ENCODE measurements at places on chromosomes 2 and 18.

DNA sequence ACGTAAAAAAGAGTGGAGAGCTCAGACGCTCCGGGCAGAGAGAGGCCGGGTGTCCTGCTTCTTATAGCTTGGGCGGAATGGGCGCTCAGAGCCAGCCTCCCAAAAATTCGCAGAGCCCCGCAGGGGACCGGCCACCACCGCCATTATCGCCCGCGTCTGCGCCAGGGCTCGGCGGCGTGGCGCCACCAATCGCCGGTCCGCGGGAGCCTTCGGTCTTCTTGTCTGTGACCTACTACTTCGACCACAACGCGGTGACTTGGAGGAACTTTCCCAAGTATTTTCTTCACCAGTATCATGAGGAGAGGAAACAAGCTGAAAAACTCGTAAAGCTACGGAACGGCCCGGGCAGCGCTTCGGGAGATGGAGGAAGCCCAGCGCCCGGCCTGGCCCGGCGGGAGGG is 1138.1 kb upstream of the CHAC2 start:
- no peak for DNase-seq

DNA sequence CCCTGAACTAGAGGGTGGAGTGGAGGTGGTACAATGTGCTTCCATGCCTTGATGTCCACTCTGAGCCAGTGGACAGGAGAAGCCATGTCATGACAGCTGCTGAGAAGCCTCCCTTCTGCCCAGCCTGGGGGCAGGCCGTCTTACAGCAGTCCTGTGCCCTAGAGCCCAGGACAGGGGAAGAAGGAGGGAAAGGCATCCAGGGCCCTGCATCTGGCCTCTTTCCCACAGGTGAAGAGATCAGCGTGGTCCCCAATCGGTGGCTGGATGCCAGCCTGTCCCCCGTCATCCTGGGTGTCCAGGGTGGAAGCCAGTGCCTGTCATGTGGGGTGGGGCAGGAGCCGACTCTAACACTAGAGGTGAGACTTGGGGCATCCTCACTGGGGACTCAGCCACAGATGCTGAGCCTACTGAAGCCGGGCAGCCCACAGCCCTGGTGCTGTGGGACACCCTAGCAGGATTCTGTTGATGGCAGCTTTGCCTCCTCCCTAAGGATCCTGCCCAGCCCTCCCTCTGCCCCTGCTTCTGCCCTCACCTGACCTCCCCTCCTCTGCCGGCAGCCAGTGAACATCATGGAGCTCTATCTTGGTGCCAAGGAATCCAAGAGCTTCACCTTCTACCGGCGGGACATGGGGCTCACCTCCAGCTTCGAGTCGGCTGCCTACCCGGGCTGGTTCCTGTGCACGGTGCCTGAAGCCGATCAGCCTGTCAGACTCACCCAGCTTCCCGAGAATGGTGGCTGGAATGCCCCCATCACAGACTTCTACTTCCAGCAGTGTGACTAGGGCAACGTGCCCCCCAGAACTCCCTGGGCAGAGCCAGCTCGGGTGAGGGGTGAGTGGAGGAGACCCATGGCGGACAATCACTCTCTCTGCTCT is 3.1 kb downstream of the IL36RN start:
- no peak for DNase-seq

DNA sequence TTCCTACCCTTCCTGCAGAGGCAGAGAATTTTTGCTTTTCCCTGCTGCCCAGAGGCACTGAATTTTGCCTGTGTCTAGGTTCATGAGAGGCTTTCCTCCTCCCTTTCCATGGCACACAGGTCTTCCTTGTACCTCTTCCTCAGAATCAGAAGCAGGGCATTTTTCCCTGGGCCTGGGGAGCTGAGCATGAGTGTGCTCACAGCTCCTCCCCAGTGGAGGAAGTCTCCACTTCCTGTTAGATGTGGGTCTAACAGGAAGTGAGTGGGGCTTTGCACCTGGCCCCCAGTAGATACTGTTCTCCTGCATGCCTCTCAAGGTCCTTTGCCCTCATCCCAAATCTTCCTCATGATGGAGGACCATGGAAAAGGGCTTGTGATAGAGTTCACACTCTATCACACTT is 297.2 kb upstream of the FIGN start:
- DNase-seq = no peak

GRCh38 chr2:135055182-135055786 is 3.2 kb downstream of the RAB3GAP1 start:
- no peak for DNase-seq

DNA sequence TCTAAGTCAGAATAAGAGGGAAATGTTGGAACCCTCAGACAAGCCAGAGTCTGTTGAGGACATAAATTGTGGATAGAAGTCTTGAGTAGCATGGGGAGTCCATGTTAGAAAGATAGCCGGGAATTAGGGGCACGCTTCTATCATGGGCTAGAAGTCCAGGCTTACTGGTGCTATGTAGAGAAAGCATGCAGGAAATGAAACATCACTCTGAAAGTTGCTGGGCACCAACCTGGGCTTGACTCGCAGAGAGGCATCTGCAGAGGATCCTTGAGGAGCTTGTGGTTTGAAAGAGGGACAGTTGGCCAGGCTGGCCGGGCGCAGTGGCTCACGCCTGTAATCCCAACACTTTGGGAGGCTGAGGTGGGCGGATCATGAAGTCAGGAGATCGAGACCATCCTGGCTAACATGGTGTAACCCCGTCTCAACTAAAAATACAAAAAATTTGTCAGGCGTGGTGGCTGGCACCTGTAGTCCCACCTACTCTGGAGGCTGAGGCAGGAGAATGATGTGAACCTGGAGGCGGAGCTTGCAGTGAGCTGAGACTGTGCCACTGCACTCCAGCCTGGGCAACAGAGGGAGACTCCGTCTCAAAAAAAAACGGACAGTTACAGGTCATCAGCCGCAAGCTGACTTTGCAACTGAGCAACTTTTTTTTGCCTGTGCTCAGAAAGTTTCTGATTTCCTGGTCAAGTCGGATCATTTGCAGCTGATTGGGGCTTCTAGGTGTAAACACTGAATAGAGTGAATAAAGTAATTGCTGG is 24.9 kb downstream of the CERS6 start:
- no peak for DNase-seq
